Ecto neural progenitor cell (in vitro differentiated cells): ENCODE measurements at places on chromosomes 16 and 17.

GRCh38 chr17:67682196-67682595 is 35.5 kb upstream of the NOL11 start:
- no peak for DNase-seq

DNA sequence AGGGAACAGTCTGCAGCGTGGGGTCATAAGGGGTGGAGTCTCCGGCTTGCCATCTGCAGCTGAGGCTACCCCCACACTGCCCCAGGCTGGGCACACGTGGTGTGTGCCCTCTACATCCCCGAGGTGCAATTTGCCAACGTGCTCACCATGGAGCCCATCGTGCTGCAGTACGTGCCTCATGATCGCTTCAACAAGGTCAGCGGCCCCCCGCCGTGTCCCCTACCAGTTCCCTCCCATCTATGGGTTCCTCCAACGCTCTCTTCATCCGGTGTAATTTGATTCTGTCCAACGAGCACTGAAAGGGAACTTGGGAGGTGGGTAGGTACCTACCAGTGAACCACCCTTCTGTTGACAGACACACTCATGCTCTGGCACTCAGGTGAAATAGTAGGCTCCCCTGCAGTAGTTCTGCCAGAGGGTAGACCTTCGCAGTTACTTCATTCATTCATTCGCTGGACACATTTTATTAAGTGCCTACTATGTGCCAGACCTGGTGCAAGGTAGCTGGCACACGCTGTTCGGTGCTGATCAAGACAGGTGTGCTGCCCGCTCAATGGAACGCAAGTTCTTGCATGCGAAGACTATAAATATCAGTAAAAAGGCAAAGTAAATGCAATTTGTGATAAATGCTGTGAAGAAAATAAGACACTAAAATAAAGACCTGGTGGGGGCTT is 2.7 kb downstream of the MLLT6 start:
- DNase-seq: no peak

GRCh38 chr17:80965606-80966005 is 26.0 kb upstream of the CHMP6 start:
- no peak for DNase-seq

- no peak for DNase-seq
These were observed 9.0 kb downstream of the MEAK7 start for GRCh38 chr16:84495506-84495905.

DNA sequence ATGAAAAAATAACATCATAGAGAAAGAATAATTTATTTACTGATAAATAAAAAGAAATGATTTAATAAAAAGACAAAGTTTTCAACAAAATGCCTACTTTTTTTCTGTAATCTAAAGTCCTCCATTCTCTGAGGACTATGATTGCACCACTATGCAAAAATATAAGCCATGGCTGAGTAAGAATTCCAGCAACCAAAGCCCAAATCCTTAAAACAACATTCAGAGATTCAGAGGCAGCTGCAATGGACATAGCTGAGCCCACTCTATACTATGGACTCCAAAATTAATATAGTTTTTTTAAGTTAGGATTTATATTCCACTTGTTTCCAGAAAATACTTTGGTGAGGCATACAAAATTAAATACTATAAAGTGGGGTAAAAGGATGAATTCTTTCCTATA is 169.5 kb upstream of the C17orf78 start:
- no peak for DNase-seq

DNA sequence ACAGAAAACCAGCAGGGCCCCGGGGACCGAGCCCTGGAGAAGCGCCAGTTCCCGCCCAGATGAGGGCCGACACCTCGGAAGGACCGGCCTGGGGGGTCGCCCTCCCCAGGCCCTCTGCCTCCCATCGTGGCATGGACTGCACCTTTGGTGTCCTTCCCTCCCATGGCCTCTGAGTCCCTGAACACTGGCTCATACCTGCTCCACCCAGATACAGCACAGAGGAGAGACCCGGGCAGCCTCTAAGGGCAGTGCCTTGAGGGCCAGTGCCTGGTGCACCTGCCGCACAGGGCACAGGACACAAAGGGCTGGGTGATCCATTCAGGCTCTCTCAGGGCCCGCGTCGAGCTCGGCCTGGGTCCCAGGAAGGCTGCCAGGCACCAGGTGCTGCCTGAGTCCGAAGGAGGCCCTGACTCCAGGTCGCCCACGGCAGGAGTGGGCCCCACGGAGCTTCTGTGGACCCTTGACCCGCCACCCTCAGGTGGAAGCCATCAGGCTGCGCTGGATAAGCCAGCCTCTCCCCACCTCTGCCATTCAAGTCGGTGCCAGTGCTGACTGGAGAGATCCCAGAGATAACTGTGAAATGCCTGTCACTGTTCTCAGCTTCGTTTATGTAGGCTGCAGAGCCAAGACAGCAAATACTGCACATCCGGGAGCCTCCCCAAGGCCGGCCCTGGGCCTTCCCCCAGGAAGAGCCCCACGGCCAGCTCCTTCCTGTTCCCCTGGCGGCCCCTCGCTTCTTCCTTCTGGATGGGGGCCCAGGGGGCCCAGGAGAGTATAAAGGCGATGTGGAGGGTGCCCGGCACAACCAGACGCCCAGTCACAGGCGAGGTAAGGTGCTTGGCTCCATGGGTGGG is at the start of gene ZG16B:
ZG16B (plus strand) TSS at position 803 of the 854 bp plus-strand sequence. CDS start 139 bp downstream, outside the sequence.
- no peak for DNase-seq

- no peak for DNase-seq
These were observed 140.6 kb upstream of the SOX9 start for GRCh38 chr17:71980171-71980570.

GRCh38 chr16:51734220-51734619 is 583.1 kb upstream of the SALL1 start:
- DNase-seq: no peak

DNA sequence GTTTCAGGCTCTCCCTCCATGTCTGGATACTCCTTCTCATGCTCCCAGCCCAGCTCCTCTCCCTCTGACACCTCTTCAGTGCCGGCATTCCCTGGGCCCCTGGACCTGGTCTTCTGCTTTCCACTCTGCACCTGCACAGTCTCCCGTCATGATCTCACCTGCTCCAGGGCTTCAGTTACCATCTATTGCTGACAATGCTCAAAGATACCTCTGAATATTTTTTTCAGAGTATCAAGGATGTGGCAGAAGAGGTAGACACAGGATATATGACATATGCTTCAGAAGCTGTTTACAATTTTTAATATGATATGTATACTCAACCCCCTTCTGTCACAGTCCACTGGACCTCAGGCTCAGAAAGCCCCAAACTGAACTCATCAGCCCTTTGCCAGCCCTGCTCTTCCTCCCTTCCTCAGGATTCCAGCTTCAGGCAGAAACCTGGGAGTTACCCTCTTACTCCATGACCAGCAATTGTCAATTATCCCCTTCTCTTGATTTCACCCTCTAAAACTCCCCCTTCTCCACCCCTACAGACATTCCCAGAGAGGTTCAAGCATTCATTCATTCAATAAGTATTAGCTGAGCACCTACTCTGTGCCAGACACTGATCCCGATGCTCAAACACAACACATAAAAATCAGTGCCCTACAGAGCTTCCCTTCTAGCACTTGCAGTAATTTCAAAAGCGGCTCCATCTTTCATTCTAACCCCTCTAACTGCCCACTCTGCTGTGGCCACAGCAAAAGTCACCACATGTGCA is 7.8 kb upstream of the MLLT6 start:
- DNase-seq: no peak

DNA sequence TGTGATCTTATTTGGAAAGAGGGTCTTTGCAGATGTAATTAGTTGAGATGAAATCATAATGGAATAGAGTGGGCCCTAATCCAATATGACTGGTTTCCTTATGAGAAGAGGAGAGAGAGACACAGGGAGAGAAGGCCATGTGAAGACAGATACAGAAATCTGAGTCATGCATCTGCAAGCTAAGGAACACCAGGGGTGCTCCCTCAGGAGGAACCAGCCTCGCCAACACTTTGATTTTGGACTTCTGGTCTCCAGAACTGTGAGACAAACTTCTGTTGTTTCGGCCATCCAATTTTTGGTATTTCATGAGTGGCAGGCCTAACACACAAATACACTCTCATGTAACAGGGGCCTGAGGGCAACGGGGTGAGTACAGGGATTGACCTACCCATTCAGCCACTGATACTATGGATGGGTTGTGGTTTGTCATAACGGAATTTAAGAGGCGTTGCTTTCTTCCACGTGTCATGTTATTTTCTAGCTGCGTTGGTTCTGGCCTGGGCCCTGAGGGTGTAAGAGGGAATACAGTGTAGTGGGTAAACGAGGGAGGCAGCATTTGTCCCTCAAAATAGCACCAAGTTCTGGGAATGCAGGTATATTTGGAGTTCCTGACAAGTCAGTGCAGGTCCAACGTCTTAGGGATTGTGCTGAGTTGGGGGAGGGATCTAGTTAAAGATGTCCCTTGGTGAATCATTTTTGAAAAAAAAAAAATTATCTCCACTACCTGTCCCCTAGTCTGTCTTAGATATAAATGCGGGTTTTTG is 17.7 kb downstream of the PLCG2 start:
- no peak for DNase-seq

- DNase-seq: no peak
These were observed 17.4 kb downstream of the NF1 start for GRCh38 chr17:31112001-31112661.

- DNase-seq: no peak
These were observed 51.9 kb downstream of the ABCA8 start for GRCh38 chr17:68903286-68903685.

- no peak for DNase-seq
These were observed 20.1 kb upstream of the BCAR1 start for GRCh38 chr16:75271441-75272096.

DNA sequence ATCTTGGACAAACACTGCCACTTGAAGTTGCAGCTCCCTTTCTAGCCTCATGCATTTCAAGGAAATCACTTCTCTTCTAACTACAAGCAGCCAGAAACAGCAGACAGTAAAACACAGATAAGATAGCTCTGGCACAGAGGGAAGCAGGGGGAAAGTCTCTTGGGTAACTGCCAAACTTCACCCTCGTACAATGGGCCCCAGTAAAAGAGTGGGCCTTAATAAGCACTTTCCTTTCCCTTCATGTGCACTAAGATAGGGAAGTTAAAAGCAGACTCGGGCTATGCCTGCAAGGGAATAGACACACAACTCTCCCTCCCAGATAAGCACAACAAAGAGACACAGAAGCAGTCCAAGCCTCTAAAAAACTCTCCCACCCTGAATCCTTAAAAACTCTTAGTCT is 4.2 kb upstream of the KRTAP4-5 start:
- no peak for DNase-seq

DNA sequence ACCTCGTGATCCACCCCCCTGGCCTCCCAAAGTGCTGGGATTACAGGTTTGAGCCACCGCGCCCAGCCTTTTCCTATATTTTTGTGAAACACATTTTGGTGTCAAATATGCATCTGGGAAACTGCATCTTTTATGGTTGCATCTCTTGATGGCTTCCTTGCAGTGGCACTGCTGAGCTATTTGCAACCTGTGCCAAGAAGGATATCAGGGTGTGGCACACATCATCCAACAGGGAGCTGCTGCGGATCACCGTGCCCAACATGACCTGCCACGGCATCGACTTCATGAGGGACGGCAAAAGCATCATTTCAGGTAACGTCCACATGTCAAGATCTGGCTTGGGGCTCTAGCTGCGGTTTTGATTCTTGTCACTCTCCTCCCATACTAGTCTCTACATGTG is 16.8 kb upstream of the USP43 start:
- no peak for DNase-seq

GRCh38 chr17:70882504-70882903 is 713.2 kb downstream of the KCNJ2 start:
- DNase-seq: no peak

DNA sequence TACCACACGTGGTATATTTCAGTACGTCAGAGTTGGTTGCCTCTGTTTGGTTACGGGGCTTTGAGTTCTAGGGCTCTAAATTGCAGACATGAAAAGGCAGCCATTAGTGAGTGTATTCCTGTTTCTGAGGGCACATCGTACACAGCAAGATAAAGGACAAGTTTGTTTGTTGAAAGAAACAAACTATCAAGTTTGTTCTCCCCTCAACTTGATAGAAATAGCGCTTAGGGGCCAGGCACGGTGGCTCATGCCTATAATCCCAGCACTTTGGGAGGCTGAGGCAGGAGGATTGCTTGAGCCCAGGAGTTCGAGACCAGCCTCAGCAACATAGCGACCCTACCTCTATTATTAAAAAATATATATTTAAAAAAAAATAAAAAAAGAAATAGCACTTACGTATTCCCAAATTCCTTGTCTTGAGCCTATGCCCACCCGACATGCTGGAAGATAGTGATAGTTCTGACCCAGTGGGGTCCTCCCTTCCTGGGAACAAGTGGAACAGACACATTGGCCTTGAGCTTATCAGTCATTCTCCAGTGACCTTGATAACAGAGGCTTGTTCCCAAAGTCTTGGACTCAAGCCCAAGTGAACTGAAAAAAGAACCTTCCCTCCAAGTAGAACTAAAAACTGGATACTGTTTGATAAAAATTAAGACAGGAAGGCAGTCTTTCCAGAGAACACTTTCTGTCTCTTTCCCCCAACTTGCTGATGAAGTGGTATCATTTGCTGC is 139.9 kb upstream of the CACNG3 start:
- no peak for DNase-seq

GRCh38 chr17:73513426-73513825 is 130.8 kb downstream of the SDK2 start:
- DNase-seq: no peak

DNA sequence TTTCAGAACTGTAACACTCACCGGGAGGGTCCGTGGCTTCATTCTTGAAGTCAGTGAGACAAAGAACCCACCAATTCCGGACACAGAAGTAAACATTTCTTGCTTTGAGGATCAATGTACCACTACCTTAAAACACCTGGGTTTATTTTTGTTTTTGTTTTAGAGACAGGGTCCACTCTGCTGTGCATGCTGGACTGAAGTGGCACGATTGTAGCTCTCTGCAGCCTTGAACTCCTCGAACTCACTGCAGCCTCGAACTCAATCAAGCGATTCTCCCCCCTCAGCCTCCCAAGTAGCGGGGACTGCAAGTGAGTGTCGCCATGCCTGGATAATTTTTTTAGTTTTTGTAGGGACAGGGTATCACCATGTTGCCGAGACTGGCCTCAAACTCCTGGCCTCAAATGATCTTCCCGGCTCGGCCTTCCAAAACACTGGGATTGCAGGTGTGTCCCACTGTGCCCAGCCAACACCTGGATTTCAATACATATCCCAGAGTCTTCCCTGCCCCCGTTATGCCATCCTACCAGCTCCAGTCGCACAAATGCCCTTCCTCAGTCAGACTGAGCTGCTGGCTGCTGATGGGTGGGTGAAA is 13.0 kb upstream of the CES4A start:
- DNase-seq: no peak

DNA sequence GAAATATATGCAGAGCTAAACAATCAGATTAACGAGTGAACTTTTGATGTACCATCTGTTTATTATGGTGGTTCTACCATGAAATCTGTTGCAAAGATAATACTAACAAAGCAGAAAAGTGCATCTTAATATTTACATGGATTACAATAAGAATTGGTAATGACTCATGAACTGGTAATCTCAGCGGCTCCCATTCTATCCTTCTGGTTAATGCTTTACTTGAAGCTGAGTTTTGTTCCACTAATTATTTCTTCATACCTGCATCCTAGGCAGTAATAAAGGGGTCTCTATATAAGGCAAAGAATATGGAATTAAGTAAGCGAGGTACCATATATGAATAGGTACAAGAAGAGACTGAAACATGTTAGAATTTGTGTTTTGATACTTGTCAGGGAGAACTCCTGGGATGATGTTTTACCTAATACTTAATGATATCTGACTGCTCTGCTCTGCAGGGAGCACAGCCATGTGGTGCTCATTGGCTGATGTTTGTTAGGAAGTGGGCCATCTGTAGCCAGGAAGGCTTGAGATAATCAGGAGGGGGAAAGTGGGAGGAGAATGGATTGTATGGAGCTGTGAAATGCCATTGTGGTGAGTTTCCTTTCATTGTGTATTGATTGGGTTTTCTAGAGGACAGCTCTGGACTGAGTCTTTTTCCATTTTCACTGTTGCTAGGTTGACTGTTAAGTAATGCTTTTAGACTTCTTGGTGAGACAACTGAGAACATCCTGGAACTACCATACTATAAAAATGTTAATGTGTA is 52.6 kb downstream of the MAP2K6 start:
- no peak for DNase-seq
